ENCODE measurements at places on chromosomes 7 and 10.

DNA sequence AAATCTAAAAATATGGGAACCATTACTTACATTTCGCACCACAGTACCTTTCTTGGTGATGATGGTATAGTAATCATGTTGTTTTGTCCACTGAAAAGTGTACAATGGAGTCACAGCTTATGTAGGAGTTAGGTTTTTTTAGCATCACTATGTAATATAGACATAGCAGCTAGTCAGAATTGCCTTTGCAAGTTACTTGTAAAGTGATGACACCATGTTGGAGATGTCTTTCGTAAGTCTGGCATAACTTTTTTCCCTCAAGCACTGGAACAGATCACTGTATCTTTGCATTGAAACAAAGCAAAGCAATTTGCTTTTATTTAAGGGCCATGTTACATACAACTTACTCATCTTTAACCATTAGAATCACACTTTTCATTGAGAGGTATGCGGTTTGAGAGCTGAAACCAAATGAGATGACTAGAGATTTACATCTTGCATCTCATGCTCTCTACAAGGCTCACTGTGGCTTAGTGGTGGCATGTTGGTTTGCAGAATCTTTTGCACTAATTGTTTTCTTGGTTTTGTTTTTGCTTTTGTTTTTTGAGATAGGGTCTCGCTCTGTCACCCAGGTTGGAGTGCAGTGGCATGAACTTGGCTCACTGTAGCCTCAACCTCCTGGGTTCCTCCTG lies 18.3 kb downstream of the UBN2 start:
- no peak for DNase-seq

GRCh38 chr7:153607354-153607753 lies 444.8 kb upstream of the DPP6 start:
- DNase-seq = no peak

GRCh38 chr7:26580711-26581110 lies 283.7 kb downstream of the SKAP2 start:
- no peak for DNase-seq

- DNase-seq = no peak
Measured at GRCh38 chr7:4437916-4438315, 244.2 kb upstream of the FOXK1 start.

GRCh38 chr7:122643250-122643649 lies 55.7 kb downstream of the RNF133 start:
- no peak for DNase-seq

- no peak for DNase-seq
Measured at GRCh38 chr10:14550471-14550981, 219.8 kb upstream of the FRMD4A start.

- no peak for DNase-seq
Measured at GRCh38 chr7:158809596-158809995, 19.7 kb downstream of the ESYT2 start.

DNA sequence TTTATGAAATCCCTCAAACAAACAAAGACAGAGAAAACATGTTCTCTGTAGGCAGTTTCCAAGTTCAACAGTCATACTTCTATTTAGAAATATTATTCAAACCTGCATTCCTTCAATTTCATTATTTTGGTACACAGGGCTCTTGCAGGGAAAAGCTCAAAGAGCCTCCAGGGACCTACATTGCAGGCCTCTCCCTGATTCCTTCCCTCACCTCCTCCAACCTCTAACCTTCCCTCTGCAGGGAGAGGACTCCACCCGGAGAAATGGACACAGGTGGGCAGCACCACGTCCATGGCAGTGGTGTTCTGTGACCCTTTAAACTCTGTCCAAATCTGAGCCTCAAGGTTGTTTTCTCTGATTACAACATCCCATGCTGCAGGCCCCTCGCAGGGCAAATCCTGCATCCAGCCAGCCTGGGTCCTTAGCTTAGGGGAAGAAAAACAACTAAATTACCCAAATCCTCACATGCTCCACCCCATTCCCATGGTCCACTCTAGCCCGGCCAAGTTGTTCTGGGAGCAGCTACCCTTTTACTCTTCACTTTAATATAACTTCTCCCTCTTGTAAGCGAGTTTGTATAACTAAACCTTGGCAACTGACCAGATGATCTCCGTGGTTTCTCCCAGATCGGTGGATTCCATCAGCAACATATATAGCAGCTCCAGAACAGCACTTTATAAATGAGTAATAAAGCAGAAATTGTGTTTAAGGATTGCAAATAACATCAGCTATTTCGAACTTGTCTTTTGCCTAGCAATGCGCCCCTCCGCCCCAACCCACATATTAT lies 129.8 kb downstream of the CUBN start:
- no peak for DNase-seq

- DNase-seq = no peak
Measured at GRCh38 chr7:54145716-54146115, 396.5 kb upstream of the VSTM2A start.

GRCh38 chr7:30920021-30920583 lies 8.4 kb downstream of the AQP1 start:
- no peak for DNase-seq
